Dermis blood vessel endothelial cell (primary cell): ENCODE measurements at places on chromosomes 13 and 19.

- no peak for DNase-seq
Observed at GRCh38 chr19:42280815-42281145, 11.7 kb downstream of the CIC start.

- DNase-seq, result peak; percentile 70
Observed at GRCh38 chr13:43804461-43805070, 17.8 kb upstream of the ENOX1 start.

- no peak for DNase-seq
Observed at GRCh38 chr19:29519931-29520330, 5.9 kb upstream of the VSTM2B start.

- DNase-seq, result no peak
Observed at GRCh38 chr19:51091895-51092873, 9.5 kb upstream of the KLK14 start.

DNA sequence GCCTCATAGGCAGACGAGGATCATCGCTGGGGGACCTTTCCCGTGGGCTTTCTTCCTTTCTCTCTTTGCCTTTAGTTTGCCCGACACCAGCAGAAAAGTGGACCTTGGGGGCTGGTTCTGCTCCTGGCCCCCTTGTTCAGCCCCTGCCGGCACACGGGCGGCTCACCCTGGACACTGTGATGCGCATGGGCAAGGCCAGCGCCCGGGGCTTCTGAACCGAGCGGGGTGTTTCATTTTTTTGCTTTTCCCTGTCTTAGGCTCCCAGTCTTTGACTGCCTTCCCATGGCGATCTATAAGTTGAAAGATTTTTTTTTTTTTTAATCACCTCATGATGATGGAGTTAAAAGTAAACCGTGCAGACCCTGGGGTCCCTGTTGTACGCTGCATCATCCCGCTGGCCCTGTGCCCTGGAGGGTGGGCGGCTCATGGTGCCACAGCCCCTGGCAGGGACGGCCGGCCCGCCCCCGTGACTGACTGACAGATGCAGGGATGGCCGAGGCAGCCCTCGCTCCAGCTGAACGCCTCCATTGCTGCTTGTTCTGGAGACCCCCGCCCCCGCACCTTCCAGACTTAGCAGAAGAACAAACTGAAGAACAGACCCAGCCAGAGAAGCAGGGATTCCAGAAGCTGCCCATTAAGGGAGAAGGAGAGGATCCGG lies 9.6 kb downstream of the TSSK6 start:
- DNase-seq, result no peak

GRCh38 chr13:110649551-110649950 lies 34.2 kb downstream of the NAXD start:
- DNase-seq, result no peak

DNA sequence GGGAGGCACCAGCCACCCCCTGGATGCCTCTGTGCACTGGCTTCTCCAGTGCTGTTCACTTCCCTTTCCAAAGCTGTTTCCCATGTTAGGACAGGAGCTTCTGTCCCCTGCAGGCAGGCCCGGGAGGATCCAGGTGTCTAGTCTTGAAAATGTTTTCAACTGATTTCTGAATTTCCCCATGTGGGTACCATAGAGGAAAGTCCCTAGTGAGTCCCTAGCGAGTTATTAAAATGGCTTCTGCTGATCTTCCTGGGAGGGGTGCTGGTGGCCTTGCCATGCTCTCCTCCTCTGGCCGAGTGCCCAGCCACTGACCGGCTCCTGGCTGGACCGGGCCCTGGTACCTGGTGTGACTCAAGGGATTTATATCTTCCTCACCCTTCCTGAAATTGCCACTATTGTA lies 5.2 kb upstream of the ANKRD10 start:
- peak; percentile 28 for DNase-seq

GRCh38 chr19:34588846-34589245 lies 88.1 kb downstream of the SCGB2B2 start:
- no peak for DNase-seq

- DNase-seq, result no peak
Observed at GRCh38 chr13:112933649-112934048, 35.4 kb upstream of the MCF2L start.

DNA sequence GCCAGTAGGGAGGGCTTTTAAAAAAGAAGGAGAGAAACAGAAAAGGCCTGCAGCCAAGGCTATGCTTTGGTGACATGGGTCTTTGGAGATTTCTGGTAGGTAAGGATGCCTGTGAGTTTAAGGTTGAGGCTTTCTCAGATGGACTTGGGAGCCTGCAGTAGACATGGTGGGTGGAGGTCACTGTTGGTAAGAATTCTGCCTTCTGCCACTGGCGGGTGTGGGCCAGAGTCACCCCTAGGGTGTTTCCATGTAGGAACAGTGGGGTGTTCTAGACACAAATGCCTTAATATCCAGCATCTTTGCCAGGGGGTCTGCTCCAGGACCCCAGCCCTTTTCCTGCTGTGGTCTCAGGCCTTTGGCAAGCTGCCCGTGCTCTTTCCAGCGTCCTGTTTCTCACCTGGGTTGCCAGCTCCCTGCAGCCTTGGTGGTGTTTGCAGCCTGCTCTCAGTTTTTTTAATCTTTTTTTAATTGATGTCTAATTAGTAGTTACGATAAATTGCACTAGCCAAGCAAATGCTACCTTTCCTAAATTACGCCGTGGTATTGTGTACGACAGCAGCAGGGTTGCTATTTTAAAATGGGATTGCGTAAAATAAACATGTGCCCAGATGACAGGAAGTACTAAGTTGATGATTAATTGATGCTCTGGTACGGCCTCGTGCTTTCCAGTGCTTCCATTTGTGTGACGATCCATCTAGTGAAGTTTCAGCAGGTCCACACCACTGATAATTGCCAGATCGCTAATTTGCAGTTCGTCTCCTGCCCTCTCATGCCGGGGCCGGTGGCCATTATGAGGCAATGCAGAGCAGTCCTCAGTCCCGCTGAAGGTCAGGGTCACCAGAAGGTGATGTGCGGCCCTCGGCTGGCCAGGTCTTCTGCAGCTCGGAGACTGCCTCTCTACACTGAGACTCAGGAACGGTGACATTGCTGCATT lies 35.3 kb upstream of the NPAS1 start:
- DNase-seq, result peak; percentile 74

GRCh38 chr19:11663181-11663591 lies 65.9 kb downstream of the ZNF627 start:
- no peak for DNase-seq

GRCh38 chr19:12792853-12793289 lies 1.6 kb downstream of the JUNB start:
- no peak for DNase-seq

GRCh38 chr19:23991170-23991569 lies 76.5 kb downstream of the ZNF726 start:
- DNase-seq, result peak; percentile 75

DNA sequence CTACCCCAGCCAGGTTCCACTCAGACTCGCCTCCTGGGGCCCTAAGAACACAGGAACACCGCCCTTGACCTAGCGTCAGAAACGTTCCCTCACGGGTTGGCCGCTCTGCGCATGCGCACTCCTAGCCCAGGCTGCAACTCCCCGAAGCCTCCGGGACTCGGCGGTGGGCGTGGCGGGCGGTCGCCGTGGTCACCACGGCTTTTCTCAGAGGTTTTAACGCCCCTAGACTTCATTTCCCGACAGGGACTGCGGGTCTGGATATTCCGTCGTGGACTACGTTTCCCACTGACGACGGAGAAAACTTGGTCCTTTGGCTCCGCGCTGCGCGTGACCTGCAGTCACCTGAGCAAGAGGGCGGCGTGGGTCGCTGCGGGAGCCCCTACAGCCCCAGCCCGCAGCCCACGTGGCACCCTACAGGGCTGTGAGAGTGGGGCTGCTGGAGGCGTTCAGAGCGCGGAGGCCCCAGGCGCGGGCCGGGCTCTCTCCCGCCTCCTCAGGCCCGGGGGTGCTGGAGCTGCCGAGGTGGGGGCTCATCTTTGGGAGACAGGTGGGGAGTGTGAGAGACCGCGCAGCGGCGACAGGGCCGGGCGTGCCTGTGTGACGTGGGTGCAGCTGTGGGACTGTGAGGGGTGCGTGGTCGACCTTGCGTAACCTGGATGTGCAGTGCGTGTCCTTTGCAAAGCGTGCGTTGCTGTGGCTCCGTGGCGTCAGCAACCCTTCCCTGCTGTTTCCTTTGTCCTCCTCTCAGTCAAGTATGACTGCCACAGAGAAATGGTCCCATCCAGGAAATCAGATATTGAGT lies 38.0 kb upstream of the ZNF573 start:
- DNase-seq, result peak; percentile 54

GRCh38 chr13:49681842-49682435 lies 9.3 kb downstream of the EBPL start:
- DNase-seq, result no peak

GRCh38 chr13:39422845-39423565 lies 180.0 kb downstream of the LHFPL6 start:
- DNase-seq, result no peak

DNA sequence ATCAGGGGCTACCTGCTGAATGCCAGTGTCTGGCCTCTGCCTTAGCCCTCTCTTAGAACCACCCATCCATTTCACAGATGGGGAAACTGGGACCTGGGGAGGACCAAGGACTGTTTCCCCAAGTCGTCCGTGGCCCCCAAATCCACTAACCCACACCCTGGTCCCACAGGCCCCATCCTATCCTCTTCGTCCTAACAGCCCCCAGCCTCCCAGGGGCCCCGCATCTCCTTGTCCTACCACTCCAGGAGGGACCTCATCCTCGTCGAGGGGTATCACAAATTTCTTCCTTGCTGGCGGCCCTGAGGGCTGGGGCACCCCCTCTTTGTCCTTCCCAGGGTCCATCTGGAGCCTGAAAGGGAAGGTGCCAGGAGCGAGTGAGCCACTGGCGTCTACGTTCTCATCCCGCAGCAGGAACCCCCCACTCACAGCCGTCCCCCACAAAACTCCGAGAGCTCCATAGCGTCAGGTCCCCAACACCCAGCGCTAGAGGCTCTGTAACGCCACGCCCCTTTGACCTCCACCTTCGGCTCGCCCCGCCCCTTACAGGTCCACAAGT lies 606 bp downstream of the ERCC1 start:
- no peak for DNase-seq

DNA sequence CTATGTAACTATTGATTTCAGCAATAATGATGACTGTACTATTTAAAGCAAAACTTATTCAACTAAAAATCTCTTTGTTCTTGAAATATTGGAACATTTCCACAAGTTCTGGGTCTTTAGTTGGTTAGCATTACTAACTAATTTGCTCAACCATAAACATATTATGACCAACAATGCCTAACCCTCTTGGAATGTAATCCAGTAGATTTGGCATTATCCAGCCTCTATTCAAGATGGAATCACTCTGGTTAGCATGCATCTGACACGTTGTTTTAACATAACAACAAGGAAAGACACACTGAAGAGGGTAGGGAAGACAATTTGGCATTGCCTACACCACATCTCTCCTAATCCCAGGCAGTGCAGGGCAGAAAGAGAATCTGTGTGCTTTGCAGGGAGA lies 941.3 kb upstream of the PCDH20 start:
- DNase-seq, result no peak
